ENCODE measurements at places on chromosomes 2 and 18.

DNA sequence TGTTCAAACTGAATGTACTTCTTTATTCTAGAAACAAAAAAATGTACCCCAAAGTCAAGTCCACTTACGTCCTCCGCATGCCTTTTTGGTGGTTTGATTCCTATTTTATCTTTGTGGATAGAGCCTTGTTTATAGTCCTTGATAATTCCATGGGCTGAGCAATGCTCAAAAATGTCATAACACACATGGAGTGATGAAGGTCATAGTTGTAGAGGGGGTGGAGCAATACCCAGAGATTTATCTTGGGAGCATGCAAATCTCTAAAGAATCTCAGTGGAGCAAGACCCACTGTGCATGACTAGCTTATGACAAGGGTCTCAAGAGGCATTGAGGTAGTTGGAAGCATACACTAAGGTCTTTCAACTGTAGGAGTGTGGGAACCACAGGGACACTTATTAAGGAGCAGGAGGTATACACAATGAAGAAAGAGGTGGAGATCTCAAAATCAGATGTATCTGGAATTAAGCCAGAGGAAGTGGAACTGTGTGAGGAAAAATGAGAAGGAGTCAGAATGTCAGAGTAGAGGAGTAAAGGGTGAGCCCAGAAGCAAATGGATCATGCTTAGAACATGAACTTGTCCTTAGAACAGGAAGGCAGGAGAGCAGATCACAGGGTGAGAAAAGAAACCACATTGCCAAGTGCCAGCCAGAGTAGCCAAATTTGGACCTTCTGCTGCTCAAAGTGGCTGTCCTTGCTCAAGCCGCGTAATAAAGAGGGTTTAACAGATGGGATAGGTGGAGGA is 68.1 kb upstream of the STK39 start:
- no peak for DNase-seq

GRCh38 chr2:204947405-204947804 is 402.1 kb downstream of the PARD3B start:
- DNase-seq: no peak

- no peak for DNase-seq
Measured at GRCh38 chr18:75041586-75041985, 167.4 kb downstream of the PTGR3 start.

DNA sequence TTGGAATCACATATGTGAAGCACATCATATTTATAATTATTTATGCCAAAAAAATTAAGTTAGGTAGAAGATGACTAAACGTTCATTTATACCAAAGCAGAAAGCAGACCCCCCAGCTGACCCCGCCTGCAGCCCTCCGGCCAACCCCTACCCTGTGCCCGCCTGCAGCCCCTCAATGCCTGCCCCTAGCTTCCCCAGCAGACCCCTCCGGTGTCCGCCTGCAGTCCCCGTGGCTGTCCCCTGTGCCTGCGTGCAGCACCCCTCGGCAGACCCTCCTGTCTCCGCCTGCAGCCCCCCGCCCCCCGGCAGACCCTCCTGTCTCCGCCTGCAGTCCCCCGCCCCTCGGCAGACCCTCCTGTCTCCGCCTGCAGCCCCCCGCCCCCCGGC is 136.2 kb downstream of the NFATC1 start:
- no peak for DNase-seq

DNA sequence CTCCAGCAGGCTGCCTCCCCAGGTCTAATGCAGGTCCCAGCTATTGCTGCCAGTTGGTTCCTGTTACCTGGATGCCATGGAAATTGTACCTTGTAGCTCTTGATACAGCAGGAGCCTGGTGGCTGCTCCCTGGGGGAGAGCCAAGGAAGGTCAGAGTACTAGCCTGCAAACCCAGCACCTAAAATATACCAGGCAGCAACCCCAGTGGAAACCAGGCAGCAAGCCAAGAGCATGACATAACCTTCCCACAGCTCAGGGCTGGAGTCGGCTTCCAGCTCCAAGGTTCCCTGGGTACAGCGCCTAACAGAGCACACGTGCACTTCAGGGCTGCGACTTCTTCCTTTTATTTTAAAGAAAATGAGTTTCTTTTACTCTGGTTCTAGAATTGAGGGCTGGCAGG is 30.3 kb downstream of the TNP1 start:
- DNase-seq: no peak

DNA sequence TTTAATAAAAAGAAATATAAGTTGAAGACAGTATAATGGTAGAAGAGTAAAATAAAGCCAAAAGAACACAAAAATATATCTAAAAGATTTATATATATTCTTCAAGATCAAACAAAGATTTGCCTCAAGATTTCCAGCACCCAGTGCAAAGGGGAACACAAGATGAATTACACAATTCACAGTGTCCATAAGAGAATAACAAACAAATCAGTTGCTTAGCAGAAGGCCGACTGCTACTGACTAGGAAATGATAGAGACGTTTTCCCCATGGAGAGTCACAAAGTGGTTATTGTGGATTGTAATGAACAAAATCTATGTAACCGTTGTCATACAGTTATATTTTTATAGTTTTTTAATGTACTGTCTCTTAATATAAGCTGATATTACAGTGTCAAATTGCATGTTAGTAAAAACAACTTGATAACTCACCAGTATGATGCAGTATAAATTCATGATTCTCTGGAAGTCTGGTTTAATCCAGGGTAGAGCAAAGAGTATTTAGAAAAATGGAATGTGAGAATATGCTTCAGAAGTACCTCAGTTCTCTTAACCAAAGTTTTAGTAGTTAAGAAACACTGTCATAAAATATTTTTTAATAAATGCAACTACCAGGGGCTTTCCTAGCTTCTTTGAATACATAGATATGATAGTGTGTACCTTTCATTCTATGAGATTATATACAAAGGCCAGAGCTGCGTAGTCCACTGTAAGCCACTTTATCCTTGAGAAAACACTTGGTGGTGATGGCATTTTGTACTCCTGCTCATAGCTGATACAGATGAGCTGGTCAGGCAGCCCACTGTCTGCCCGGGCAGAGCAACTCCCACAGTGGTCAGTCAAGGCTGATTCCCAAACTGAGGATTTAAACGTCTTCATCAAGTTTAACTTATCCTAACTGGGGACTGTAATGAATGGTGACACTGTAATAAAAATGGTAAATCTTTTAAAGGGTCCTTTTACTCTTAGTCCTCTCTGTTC is 180.5 kb upstream of the DTNA start:
- no peak for DNase-seq

- no peak for DNase-seq
Measured at GRCh38 chr2:102155703-102156515, 13.4 kb downstream of the IL1R1 start.

DNA sequence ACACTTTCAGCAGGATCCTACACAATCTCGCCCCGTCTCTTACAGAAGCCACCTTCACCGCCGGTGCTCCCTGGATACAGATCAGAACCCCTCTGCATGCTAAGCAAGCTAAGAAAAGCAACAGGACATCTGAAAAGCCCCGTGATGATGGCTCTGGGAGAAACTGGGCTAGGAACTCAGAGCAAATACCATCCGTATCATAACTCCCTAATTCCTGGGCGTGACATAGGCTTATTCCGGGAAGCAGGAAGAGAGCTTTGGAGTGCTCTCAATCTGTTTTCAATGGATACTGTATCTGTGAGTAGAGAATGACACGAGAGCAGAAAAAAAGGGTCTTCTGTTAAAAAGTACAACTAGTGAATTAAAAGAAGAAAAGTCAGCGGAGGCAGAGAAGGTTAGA is 121.6 kb downstream of the SPP2 start:
- no peak for DNase-seq

DNA sequence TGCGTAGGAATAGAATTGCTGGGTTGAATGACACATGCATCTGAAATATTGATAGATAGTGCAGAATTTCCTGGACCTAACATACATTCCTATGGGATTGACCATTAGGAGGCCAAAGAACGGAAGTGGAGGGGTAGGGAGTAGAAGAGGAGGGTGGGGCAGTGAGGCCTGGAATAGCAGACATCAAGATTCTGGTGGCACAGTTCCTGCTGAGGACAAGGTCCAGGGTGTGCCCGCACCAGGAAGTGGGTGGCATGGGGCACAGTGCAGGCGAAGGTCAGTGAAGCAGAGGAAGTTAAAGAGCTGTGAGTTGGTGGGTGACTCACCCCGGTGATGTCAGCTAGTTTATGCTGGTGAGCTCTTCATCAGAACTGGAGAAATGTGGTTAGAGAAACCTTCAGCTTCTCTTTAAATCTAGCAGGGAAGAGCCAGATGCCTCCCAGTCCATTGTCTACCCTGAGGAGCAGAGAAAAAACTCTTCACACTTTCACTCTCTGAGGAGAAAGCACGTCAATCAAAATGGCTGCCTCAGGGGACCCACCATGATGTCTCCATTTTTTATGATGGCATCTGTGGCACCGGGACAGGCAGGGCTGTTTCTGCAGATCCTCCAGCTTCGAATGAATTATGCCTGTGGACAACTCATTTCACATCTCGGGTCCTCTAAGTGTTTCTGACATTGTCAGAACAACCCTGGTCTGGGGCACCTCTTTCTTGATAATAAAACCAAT is 55.9 kb upstream of the CTLA4 start:
- peak; percentile 46 for DNase-seq

DNA sequence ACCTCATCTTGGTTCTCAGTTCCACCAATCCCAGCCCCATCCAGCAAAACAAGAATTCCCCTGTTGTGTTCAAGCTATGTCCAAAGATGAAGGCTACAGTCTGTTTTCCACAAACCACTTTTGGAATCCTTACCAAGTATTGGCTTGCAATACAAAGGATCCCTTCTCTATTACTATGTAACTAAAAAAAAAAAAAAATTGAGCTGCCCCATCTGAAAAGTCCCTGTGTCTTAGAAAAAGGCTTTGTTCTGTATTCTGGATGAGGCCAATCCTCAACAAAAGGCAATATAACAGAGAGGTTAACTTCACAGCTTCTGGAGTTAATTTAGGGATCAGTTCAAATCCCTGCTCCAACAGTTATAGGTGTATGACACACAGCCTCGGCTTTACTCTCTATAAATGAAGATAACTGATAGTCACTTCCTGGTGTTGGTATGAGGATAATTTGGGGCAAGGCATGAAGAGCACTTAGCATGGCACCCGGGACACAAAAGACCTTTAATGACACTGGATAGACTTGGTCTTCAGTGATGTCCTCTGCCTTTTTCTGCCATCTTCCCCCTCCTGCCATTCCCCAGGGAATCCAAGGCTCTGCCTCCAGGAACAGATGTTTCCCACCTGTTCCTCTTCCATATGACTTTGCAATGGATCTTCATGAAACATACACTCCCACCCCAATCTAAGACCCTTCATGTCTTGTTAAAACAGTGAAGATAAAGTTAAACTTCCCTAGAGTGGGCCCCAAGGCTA is 61.2 kb upstream of the ATL2 start:
- DNase-seq: no peak

GRCh38 chr18:51603111-51603510 is 405.6 kb upstream of the MEX3C start:
- DNase-seq: no peak

DNA sequence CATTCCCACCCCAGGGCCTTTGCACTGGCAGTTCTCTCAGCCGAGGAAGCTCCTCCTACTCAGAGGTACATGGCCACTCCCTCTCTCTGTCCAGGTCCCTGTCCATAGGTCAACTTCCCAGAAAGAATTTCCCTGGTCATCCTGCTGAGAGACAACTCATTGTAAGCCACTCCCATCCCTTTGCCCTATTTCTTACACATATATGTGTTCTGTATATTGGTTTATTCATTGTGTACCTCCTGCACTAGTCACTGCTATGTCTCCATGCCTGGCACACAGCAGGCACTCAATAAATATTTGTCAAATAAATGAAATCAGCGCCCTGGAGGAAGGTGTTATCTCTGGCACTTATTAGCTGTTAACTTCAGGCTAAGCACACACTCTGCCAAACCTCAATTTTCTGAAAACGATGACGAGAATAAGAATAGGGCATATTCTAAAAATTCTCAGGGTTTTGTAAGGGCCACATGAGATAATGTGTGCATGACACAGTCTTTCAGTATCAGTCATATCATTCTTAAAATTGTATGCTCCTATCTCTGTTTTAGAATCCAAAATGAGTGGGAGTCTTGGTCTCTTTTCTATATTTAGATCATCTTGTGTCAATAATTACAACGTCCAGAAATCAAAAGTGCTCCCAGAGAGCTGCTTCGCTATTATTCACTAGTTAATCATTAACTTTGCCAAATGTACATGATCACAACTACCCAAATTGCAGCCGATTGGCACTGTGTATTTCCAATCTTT is 198.0 kb downstream of the ALK start:
- DNase-seq: no peak

GRCh38 chr2:66814916-66815315 is 380.0 kb downstream of the MEIS1 start:
- DNase-seq: no peak

GRCh38 chr2:128619471-128620325 is 301.0 kb upstream of the HS6ST1 start:
- no peak for DNase-seq

GRCh38 chr2:100703739-100704138 is 116.2 kb upstream of the NPAS2 start:
- DNase-seq: no peak

GRCh38 chr2:237485304-237485703 is 1.7 kb upstream of the MLPH start:
- DNase-seq: no peak

DNA sequence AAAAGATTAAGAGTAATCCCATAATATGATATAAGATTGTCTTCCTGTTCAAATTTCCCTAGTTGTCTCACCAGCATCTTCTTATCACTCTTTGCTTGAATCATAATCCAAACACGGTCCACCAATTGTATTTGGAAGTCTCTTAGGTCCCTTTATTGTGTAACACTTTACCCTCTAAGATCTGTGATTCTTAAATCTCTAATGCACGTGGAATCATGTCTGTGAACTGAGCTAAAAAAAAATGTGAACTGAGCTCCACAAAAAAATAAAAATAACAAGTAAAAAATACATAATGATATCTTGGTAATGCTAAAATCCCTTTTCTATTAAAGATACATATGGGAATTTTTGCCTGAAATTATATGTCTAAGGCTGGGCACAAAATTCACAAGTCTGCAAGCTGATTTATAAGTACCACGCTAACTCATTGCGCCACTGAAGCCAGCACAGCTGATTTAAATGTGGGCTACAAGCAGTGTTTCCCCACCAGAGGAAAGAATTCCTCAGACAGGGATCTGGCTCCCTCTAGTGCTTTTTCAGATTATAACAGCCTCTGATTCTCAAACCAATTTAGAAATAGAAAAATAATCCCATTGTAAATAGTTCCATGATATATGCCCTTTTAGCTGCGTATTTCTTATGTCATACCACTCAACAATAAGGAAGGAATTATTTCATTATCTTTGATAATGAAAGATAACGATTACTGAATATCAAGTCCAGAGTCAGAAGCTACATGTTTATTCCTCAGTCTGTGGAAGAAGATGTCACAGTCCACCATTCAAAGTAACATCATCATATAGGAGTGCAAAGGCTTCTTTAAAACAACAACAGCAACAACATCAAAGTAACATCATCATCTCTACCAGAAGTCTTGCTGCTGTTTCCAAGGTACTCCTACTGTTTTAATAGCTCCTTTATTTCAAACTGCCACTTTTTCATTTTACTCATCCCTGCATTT is 22.9 kb downstream of the RBM43 start:
- DNase-seq: peak; percentile 54

GRCh38 chr2:173589604-173590275 is 235.1 kb downstream of the CDCA7 start:
- no peak for DNase-seq

Data from stimulated activated effector memory CD8-positive, alpha-beta T cell treated with anti-CD3 and anti-CD28 coated beads, Interleukin-12 subunit alpha, Interleukin-12 subunit beta, amount 100 ng/mL, for 72 hours (primary cell).